ENCODE measurements at places on chromosomes 12 and 14.

GRCh38 chr14:78946949-78947348 lies 776.8 kb downstream of the NRXN3 start:
- DNase-seq, result no peak

DNA sequence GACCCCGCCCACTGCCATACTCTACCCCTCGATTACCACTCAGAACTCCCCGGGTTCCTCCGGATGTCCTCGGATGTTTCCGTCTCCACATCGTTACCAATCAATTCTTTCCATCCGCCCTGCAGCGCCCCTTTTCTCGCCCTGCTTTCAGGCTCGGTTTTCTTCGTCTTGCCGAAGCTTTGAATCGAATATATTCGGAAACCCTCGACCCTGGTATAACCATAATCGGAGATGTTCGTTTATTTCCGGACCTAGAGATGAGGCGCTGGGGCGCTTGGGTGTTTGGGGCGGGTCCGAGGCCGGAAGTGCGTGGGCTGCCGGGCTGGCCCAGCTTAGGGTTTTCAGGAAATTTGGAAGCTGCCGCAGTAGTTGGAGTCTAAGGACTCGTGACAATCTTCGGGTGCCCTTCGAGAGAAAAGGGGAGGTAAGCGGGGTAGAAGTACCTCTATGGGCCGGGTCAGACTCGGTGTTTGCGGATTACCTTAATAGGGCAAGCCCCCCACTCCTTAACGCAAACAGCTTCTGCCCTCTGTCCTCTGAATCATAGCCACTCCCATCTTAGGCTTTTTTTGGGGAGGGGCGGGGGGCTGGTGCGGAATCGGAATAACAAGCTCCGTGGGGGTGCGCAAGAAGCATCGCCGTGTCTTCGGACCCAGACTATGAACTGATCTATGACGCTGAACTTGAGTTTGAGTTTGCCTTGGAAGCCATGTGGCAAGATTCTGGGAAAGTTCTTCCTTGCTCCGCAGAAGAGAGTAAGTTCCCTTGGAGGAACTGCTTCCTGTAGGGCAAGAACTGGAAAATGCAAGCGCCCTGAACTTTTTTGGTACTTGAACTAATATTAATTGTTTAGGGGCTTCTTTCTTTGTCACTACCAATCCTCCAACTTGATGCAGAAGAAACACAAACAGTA lies at the start of gene C14orf119:
C14orf119 (plus strand) TSS at position 310 of the 913 bp plus-strand sequence. CDS start 2,154 bp downstream, outside the sequence.
- peak; percentile 100 for DNase-seq

DNA sequence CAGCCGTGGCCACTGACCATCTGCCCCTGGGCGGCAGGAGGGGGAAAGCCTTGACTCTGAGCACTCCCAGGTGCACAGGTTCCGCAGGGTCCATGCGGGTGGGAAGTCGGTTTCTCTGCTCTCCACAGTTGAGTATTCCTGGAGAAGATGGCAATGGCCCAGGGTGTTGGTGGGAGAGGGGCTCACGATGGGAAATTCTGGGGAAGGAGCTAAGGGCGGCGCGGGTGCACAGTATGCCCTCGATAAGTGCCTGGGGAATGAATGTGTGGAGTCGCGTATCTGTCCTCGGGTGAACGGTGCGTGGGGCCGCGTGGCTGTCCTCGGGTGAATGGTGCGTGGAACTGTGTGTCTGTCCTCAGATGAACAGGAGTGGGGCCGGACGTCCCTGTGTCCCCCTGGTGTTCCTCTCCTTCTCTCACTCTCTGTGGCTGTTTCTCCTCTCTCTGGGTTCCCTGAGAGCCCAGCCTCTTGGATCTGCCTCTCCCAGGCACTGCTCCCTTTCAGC lies 38.0 kb downstream of the NOC4L start:
- DNase-seq, result no peak

- peak; percentile 7 for DNase-seq
Observed at GRCh38 chr12:110860833-110861296, 14.1 kb downstream of the CCDC63 start.

GRCh38 chr12:45794422-45794821 lies 64.9 kb downstream of the ARID2 start:
- no peak for DNase-seq

DNA sequence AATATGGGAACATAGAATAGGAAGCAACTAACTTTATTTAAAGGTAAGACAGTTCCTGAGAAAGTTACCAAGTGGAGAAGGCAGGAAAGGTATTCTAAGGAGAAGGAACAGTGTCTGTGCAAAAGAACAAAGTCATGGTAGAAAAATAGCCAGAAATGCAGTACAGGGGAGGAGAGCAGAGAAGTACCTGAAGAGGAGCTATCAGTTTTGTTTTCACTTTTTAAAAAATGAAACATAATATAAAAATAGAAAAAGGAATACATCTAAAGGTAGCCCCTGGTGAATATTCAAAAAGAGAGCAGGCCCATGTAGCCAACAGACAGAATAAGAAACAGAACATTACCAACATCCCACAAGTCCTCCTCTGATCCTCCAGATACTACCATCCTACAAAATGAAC lies 408.7 kb downstream of the ADAMTS20 start:
- no peak for DNase-seq

GRCh38 chr12:77833329-77833728 lies 2.6 kb downstream of the NAV3 start:
- DNase-seq, result no peak

- peak; percentile 60 for DNase-seq
Observed at GRCh38 chr12:67269633-67270573, 745 bp downstream of the CAND1 start.

DNA sequence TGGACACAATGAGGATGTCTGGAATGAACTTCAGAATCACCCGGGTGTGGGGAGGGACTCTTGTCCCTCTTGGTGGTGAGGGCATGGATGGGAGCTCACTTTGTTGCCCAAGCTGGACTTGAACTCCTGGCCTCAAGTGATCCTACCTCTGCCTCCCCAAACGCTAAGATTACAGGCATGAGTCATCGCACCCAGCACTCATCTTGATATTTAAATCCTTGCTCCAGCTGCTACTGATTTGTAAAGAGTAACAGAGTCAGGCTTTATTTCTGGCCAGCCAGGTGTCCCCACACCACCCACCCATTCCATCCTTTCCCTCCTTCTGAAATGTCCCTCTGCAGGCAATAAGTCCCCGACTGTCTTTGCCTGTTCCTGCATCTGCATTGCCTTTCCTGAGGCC lies 4.9 kb downstream of the DDX54 start:
- no peak for DNase-seq

- DNase-seq, result no peak
Observed at GRCh38 chr12:2853626-2854025, 3.2 kb downstream of the TEX52 start.

GRCh38 chr12:64735442-64735841 lies 23.8 kb downstream of the GNS start:
- DNase-seq, result no peak

DNA sequence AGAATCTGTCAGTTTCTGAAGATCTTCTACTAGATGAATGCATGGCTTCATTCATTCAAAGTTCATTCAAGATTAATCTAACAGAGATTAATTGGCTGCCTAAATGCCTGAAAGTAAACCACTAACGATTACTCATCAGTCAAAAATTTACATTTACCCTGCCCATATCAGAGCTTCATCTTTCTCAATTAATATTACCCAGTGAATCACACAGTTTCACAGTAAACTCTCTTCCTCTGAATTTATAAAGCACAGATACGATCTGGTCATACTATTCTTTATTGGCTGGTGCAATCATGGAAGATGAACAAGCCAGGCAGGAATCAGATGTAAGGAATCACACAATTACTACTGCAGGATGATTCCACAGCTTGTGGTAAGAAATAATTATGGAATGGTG lies 377.7 kb downstream of the SLC16A7 start:
- DNase-seq, result no peak

GRCh38 chr14:56660677-56661389 lies 81.2 kb downstream of the TMEM260 start:
- DNase-seq, result no peak

GRCh38 chr12:7175493-7175892 lies 14.0 kb upstream of the PEX5 start:
- DNase-seq, result no peak

- no peak for DNase-seq
Observed at GRCh38 chr14:72597252-72598233, 296.4 kb downstream of the DPF3 start.

GRCh38 chr14:37641117-37641516 lies 45.7 kb downstream of the TTC6 start:
- no peak for DNase-seq

DNA sequence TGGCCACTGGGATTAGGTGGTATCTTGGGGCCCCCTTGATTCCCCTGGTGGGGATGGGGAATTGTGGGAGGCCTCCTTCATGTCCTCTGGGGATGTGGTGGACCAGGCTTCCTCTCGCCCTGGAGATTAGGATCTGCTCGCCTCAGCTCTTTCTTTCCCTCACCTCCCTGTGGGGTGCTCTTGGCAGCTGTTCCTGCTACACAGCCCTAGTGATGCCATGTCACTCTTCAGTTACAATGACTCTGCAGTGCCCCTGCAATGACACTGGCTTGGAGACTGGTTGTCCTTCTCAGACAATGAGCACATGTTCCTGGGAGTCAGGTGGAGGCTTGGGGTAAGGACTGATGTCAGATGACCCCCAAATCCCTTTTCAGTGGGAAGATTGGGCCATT lies 83.9 kb downstream of the ADCK1 start:
- no peak for DNase-seq

DNA sequence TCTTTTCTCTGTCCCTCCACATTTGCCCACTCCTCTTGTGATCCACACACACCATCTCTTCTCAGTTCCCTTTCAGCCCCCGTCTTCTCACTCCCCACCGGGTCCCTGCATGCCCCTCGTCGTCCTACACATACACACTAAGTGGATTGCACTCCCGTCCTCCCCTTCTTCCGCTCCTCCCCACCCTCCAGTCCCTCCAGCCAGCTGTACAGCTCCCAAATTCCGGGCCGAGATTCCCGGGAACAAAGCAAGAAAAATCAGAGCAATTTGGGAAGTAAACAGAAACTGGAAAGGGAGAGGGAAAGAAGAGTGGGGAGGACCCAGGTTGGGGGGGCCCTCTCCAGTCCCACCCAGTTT lies 282 bp upstream of the IGFBP6 start:
- no peak for DNase-seq

GRCh38 chr14:92542766-92543554 lies 29.4 kb downstream of the RIN3 start:
- DNase-seq, result no peak

GRCh38 chr14:45222485-45223262 lies 30.3 kb downstream of the MIS18BP1 start:
- DNase-seq, result no peak

GRCh38 chr12:19451196-19451595 lies 11.9 kb downstream of the AEBP2 start:
- DNase-seq, result no peak

DNA sequence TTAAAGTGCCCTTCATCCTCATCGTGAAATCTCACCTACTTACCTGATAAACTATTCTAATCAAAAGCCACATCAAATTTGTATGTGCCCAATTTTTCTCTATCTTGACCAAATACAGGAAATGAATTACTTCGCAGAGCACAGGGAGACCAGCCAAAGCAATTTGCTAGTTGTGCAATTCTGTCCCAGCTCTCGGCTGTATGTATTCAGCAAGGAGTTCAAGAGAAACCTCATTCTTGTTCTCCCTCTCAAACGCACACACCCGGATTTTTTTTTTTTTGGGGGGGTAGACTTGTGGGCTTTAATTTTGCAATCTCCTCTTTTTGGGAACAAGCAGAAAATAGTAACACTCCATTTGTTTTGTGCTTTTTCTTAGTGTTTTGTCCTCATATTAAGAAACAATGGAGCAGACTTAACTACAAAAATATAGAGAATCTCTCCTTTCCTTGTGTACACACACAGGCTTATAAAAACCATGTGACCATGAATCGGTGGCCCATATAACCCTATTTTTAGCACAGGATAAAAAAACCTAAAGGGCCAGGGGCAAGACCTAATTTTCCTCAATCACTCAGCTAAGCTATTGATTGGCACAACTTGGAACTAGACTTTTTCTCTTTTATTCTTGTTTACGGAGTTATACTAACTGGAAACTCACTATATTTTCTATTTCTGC lies 64.2 kb downstream of the MBIP start:
- no peak for DNase-seq

- DNase-seq, result no peak
Observed at GRCh38 chr12:31263661-31264060, 62.3 kb downstream of the SINHCAF start.

GRCh38 chr12:63313139-63313538 lies 162.1 kb upstream of the AVPR1A start:
- no peak for DNase-seq

DNA sequence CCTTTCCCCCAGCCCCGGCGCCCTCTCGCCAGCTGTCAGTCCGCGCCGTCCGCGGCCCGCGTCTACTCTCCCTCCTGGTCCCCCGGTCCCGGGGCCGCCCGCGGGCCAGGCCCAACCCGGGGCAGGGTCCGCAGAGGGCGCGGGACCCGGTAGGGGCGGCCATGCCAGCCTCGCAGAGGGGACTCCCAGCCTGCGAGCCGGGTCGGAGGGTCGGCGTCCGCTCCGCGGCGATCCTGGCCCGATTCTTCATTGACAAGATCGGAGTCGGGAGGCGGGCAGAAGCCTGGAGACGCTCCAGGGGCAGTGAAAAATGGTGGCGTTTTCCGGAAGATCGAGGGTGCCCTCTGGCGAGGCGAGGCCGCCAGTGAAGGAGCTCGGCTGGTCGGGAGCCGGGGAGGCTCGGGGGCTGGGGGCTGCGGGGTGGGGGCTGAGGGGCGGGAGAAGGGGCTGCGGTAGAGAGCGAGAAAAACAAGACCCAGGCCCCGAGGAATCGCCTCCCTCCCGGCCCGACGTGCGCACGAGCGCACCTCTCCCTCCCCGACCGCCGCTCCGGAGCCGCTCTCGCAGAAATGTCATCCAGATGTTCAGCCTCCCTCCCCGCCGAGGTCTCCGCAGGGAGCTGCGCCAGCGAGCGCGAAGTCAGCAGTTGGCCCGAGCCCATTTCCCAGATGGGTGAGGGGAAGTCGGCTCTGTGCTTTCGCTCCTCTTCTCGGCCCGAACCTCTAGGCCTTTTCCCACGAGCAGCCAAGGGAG lies 647 bp upstream of the TGFB3 start:
- peak; percentile 72 for DNase-seq

DNA sequence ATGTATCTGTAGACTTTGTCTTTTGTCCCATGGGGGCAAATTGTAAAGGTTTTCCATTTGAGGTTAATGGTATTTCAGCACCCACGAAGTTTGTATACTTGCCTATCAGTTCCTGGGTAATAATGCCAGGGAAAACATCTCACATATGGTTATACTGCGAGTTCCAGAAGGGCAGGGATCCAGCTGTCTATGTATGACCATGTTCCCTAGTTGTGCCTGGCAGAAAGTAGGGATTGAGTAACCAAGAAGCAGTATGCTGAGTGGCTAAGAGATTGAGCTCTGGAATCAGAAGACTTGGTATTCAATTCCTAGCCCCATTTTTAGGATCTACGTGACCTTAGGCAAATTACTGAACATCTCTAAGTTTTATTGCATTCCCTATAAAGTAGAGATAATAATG lies 173.2 kb upstream of the PWP1 start:
- no peak for DNase-seq

- DNase-seq, result no peak
Observed at GRCh38 chr12:6370994-6371754, 4.2 kb downstream of the SCNN1A start.

All from right renal pelvis (tissue), 4 donors.